Activated CD8-positive, alpha-beta memory T cell treated with anti-CD3 and anti-CD28 coated beads for 1 hour (primary cell): ENCODE measurements at places on chromosomes 1 and 21.

- DNase-seq, result no peak
Measured at GRCh38 chr21:27796106-27796505, 829.2 kb upstream of the ADAMTS5 start.

DNA sequence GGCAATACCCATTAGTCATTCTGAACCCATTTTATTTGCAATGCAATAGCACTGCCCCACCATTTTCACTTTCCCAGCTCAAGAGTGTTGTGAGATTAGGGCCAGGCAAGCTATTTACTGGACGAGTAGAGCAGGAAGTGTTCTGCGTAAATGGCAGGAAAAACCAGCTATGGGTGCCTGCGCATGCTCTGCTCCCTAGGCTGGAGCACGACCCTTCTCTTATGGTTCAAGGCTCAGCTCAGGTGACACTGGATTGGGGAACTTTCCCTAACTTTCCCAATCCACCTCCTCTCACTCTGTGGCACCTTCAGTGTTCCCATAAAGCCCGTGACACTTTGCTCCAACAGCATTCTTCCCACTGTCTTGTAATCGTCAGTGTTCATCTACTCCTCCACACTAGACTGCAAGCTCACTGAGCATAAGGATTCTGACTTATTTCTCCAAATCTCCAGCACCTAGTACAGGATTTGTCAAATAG is 3.6 kb upstream of the MAN1A2 start:
- no peak for DNase-seq

DNA sequence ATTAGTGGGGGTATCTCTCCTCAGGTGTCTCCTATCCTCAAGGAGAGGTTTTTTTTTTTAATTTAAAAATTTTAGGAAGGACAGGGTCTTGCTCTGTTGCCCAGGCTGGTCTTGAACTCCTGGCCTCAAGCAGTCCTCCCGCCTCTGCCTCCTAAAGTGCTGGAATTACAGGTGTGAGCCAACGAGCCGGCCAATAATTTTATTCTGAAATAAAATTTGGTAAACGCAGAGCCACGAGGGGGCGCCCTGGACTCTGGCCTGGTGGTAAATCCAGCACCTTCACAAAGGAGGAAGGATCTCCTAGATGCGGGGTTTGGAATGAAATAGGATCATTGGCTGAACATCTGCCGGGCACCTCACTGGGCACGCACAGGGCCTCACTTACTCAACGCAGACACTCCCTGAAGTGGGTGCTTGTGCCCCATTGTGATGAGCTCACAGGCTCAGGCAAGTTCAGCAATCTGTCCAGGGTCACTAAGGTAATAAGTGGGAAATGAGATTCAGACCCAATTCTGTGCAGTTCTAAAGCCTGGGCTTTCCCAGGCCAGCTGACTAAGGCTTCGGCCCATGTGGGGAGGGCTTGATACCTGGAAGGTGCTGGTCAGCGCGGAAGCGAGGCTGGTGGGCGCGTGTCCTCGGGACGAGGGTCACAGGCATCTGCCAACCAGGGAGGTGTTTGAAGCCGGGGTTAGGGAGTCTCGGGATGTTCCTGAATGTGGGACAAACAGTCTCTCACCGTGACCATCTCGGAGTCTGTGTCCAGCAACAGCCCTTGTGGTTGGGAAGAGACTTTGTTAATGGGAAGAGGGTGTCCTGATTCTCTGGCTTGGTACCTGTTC is 32.7 kb upstream of the ETV3 start:
- no peak for DNase-seq

- peak; percentile 25 for DNase-seq
Measured at GRCh38 chr1:204377800-204378668, 18.3 kb upstream of the PLEKHA6 start.

GRCh38 chr1:207999972-208000371 is 89.0 kb upstream of the CD34 start:
- DNase-seq, result no peak

DNA sequence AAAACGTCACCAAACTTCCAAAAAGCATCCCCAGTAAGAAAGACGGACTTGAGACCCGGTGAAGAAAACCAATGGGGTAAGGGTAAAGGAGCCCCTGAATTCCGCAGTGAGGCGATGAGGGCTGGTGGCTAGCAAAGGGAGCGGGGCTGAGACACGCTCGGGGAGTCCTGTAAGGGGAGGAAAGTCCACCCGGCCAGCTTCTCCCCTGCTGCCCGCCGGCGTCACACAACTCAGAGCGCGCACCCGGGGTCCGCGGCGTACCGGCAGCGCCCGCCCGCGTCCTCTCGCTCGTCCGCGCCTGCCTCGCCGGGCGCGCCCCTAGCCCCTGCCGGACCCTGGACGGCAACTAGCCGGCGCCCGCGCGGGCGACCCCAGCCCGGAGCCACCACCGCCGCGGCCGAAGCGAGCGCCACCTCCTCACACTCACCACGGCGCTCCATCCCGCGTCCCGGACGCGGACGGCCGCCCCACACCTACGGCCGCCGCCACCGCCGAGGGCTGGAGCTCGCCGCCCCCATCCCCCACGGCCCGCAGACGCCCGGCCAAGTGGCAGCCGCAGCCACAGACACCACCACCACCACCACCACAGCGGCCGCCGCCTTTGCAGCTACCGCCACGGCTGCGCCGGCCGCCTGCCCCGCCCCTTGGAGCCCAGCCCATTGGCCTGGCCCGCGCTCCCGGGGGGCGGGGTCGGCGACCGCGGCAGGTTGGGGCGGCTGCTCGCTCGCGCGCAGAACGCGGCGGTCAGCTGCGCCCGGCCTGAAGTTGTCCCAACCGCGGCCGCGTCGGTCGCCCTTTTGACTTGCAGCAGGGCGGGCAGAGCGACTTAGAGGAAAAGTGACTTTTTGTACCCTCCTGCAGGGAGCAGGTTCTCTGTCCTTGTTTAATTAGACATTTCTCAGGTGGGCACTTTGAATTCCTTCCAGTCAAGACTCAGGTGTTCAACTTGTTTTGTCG is 10.0 kb upstream of the ARHGAP29 start:
- no peak for DNase-seq

GRCh38 chr1:113978863-113979702 is at the start of gene OLFML3:
TSS of gene OLFML3 (plus strand) at chr1:113979474. CDS start at chr1:113979517, 43 bp downstream.
- DNase-seq, result peak; percentile 19

DNA sequence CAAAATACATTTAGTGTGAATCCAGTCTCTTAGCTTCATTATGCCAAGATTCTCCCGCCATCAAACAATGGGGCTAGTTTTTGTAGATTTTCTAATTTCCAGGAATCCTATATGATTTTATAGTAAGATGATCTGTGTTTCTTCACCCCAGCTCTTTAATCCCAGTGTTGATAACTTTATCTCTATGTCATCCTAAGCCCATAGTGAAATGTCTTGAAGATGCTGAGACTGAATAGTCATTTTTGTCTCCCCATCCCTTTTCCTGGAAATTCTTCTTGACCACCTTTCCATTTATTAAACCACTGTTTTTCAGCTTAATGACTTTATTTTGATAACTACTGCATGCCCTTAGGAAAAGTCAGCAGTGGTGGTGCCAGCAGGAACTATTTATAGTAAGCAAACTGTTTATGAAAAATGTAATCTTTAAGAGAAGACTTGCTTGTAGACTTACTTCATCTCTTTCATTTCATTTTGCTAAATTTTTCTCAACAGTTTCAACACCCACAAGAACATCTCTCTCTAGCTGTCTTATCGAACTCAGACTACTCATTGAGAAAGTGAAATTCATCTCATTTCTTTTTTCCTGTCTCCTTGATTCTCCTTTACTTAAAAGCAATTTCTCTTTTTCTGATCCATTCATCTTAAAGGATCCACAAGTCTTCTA is 116.6 kb downstream of the NTMT2 start:
- DNase-seq, result no peak

DNA sequence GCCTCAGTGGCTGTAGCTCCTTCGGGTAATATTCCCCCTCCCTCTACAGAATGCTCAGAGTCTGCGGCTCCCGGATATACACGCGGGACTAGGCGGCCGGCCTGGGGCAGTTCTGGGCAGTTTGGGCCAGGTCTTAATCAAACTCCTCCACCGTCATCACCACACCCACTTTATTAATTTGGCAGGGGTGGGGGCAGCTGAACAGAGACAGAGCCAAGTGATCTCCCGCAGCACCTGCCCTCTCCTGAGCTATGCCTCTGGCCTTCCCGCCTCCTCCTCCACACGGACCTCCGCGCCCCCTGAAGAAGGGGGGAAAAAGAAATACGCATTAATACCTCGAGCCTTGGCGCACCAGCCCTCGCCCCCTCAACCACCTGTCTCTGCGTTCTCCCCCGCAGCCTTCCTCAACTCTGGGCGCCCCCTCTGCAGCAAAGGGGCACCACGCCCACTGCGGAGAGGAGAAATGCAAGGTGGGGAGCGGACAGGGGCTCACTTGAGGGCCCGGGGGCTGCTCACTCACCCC is 42.6 kb downstream of the CD34 start:
- DNase-seq, result no peak

GRCh38 chr1:972726-973458 is 6.6 kb downstream of the PLEKHN1 start:
- no peak for DNase-seq

- no peak for DNase-seq
Measured at GRCh38 chr1:35706846-35707600, 11.7 kb downstream of the C1orf216 start.

DNA sequence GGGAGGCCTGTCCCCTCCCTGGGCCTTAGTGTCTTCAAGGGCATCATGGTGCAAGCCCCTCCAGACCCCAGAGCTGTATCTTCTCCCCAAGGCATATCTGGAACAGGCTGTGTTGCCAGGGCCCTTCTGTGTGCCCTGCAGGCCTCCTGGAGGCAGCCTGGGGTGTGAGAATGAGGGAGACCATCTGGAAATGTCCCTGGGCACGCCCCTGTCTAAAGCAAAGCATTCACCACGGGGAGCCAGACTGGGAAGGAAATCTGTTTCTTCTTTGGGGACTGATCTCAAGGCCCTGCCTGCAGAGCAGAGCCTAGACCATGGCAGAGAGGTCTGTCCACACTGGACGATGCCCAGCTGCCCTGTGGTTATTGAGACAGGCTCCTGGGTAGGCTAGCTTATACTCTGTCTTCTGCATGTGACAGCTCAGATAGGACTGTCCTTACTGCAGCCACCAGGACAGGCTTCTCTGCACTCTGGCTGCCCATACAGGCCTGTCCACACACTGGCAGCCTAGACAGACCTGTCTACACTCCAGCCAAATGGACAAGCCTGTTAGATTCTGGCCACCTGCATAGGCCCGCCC is 24.6 kb downstream of the PODN start:
- no peak for DNase-seq

GRCh38 chr1:66733348-66734017 is 18.8 kb upstream of the DYNLT5 start:
- DNase-seq, result no peak

DNA sequence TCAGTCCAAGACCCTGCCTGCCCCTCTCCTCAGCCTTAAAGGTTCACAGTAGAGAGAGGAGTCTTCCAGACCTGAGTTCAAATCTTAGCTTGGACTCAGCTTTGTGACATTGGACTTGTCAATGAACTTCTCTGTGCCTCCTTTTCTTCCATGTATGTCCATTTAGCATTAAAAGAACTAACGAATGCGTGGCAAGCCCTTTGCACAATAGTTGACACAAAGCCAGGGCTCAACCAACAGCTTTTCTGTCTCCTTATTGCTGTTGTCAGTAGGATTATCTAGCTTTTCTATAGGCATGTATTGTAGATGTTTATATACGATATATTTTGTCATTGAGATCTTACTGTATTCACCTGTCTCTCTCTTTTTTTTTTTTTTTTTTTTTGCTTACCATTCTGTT is 450.8 kb downstream of the PTPRU start:
- no peak for DNase-seq

- DNase-seq, result no peak
Measured at GRCh38 chr1:65825741-65826140, 33.0 kb downstream of the PDE4B start.

DNA sequence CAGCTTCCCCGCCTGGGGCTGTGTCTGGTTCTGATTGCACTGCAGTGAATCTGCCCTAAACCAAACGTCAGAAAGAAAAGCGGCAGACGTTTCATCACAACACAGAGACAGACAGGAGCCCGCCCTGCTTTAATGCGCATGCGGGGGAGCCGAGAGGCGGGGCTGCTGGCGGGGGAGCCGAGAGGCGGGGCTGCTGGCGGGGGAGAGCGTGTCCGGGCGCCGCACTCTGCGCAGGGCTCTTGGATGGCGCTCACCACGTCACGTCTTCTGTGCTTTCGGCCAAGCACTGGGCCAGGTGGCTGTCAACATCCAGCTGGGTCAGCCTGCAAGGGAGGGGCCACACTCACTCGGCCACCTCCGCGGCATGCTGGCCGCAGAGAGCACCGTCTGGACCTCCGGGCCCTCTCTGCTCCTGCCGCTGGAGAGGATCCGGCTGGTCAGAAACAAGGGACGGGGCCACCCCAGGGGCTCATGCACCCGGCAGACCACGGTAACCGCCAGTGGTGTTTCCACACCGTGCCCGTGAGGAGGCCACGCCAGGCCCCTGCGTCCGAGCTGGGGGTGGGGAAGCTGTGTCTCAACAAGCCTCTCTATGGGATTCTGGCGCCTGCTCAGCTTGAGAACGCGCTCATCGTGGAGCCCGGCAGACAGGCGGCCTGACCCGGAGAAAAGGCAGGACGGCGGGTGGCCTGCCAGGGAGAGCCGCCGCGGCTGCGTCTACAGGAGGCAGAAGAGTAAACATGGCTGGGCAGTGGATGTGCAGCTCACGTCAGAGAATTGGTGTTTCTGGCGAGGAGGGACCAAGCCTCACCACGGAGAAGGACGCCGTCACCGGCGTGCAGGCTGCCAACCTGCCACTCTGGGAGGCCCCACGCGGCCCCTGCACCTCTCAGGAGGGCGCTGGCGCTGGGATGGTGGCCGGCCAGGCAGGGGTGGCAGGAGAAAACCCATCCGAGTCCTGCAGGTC is 4.8 kb downstream of the FAAP20 start:
- DNase-seq, result peak; percentile 84

DNA sequence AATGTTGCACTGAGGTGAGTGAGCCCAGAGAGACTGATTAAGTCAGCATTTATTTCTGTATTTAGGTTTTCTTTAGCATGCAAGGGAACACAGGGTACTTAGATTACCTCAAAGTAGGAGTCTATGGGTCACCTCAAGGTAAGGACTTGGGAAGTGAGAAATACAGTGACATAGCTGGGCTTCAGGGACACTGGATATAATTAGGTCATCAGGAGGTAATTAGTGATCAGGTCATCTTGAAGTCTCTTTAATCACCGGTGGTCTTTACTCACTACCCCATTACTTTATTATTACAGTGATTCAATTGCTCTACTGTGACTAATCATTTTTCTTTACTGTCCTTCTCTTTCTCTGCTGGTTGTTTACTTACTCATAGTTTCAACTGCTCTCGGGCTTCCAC is 59.9 kb upstream of the KCNK1 start:
- DNase-seq, result no peak

DNA sequence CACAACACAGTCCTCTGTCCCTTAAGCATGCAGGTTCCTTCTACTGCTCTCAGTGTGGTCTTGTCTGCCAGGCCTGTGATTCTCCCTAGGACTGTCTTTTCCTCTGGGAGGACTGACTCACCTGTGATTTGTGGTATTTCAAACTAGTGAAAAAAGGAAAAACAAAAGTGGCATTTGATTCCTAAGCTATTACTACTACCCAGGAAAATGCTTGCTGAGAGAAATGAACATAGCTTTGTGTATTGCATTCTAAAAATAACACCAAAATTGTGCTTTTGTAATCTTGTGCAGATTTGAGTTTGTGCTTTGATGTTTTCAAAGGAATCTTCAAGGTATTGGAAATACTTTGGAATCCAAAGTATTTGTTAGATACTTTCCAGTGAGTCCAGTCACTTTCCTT is 57.0 kb downstream of the GPR161 start:
- no peak for DNase-seq

- DNase-seq, result no peak
Measured at GRCh38 chr1:176501599-176501998, 38.6 kb downstream of the PAPPA2 start.
